H1 (cell line): ENCODE measurements at places on chromosomes 4 and X. TPM values are rescaled to one million over a fixed set of nuclear protein-coding genes. Genes with fewer than 3 reads are reported as not detected.

- no peak for DNase-seq
Measured at GRCh38 chr4:2831611-2832308, 11.9 kb upstream of the ADD1 start.

DNA sequence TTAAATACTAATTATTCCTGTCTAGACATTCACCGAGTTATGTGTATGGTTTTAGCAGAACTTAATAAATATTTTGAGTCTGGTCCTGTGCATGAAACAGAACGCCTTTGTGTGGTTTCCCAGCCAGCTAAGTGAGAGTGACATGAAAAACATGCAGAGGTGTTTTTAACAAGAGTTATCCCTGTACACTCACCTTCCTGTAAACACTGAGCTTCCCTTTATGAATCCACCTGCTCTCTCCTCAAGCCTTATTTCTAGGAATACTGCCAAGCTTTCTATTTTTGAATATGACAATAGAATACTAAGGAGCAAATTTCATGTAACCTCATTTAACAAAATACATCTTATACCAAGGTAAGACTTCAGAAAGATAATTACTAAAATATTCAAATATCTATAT, 270.3 kb upstream of the CTSO start:
- DNase-seq: no peak

- no peak for DNase-seq
Measured at GRCh38 chrX:129478516-129478915, 44.8 kb downstream of the SMARCA1 start.

GRCh38 chr4:181524499-181524898, 718.7 kb upstream of the TENM3 start:
- no peak for DNase-seq

DNA sequence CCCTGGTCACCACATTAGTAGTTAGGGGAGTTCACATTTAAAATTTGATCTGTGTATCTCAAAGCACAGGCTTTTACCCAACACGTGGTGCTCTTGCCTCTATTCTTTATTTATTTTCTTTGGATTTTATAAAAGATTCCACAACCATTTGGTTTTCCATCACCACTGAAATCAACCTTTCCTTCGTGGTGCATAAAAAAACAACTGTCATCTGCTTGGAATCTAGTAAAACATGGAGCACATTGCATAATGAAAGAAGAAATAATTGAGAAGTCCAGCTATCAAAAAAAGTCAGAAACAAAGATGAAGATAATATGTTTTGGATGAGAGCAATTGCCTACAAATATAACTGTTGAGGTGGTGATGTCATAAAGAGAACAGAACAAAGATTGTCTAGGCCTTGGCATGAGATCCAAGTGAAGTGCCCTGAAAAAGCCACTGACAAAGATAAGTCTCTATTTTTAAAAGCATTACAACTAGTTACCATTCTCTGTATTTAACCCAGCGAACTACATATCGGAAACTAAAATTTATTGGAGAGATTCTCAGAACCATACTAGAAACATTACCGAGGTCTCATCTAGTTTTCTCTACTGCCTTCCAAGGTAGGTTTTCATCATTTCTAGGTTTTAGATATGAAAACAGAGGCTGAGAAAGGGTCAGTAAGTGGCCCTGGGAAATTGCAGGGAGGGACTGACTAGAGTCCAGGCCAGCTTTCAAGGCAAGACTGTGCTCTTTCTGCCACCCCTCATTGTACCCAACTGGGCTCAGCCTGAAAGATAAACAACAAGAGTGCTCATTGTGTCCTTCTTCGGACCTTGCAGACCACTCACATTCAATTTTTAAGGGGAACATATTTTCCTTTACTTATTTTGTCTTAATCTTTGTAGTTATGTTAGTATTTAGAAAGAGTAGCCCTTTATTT, 127.3 kb downstream of the MAD2L1 start:
- no peak for DNase-seq

DNA sequence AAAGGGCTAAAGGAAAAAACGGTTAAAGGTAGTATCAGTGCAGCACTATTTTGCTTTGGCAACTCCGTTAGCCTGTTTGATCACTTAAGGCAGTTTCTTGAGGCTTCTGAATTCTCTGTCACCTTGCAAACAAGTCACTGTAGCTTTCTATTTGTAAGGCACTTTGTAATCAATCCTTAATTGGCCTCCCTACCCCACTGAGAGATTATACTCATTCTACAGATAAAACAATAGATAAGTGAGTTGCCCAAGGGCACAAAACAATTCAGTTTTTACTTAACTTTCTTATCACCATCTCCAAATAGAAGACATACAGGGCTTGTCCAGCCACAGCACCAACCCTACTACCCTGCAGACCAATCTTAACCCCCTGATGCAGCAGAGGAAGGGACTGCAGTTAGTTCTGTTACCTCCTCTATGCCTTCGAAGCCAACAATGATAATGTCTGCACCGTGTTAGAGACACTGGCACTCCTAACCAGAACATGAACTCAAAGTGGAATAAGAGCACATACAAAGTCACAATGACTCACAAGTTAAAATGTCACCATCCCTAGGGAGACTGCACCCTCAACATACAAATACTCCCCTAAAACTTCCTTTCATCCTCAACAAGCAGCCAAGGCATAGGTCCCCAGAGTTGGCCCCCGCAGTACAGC, 1.7 kb downstream of the TMEM185A start:
- DNase-seq: no peak

DNA sequence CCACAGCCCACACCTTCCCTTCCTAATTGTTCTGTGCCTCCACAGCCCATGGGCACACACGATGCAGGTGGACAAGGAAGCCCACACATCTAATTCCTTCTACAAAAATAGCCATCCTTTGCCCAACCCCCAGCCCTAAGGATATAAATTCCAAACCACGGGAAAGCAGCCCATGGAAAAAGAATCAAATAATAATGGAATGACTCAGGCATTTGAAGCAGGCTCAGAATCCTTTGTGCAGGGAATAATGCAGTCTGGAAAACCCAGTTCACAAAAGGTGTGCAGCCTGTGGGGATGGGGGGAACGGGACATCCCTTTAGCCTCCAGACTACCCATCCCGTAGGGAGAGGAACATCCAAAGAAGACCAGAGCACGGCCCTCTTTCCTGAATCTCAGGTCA, 342.3 kb upstream of the GALNT7 start:
- no peak for DNase-seq

DNA sequence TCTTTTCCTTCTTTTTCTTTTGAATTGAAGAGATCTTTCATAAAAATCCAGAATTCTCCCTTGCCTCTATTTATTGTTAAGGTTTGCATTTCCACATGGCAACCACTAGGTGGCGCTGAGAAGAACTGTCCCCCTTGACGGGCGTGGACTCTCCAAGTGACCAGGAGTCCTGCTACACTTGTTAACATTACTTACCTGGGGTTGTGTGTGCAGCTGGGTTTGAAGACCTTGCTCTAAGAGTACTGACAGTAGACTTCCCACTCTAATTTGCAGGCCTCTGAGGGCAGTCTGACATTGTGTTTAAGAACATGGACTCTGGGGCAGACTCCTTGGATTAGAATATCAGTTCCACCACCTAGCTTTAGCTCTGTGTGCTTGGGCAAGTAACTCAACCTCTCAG, 52.8 kb downstream of the GPRIN3 start:
- DNase-seq: peak; percentile 63

DNA sequence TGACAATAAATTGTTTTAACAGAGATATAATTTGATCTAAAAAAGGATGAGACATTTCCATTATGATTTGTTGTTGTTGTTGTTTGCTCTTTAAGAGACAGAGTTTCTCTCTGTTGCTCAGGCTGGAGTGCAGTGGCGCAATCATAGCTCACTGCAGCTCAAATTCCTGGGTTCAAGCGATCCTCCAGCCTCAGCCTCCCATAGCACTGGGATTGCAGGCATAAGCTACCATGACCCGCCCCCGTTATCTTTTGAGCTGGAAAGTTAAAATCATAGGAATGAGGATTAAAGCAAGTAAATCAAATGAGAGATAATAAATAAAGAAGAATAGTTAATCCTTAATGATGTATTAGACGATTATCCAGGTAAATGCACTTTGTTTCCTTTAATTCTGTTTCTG, 224.4 kb upstream of the SMIM31 start:
- no peak for DNase-seq

DNA sequence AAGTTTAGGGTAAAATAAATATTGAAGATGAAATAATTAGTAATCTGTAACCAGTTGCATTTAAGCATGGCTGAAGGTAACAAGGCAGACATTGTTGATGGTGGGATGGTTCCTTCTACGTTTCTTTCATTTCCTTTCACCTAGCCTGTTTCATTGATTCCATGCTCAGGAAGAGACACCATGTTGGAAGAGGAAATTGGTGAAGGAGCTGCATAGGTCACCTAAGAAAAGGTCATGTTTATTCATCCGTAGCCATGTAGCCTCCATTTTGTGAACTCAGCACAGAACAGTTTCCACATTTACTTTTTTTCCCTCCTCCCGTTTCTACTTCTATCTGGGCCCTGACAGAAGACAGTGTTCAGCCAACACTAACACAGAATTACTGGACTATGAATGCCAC, 3.8 kb downstream of the ADH1B start:
- no peak for DNase-seq

DNA sequence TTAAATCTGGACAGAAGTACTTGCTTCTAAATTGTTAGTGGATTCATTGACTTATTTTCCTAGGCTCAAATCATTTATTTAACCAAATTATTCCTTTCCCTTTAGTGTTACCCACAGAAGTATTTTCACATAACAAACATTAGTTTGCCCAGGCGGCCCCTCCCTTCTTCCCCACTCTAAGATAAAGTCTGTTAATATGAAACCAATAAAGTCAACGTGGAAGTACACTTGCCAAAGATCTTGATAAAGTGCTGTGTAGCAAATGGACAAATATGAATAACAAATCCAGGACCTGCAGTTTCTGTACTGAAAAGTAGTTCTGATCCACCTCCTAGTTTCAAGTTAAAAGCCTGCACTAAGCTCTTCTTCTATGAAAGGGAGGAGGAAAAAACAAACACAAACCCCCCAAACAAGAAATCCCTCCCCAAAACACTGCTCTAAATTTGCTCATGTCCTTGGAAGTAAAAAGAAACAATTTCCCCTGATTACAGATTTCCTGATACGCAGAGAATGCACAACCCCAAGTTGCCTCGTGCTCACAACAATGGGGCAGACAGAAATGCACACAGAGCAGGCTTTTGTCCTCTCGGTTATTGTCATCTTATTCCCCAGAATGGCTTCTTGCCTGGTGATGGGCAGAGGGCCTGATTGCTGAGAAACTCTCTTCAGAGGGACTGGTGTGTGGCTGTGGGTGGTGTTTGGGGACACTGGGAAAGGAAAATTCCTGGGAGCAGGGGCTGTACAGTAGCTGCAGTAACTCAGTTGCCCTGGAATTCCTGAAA, 23.2 kb downstream of the TMSB4X start:
- DNase-seq: no peak

- DNase-seq: no peak
Measured at GRCh38 chr4:125187226-125188176, 127.3 kb upstream of the FAT4 start.

DNA sequence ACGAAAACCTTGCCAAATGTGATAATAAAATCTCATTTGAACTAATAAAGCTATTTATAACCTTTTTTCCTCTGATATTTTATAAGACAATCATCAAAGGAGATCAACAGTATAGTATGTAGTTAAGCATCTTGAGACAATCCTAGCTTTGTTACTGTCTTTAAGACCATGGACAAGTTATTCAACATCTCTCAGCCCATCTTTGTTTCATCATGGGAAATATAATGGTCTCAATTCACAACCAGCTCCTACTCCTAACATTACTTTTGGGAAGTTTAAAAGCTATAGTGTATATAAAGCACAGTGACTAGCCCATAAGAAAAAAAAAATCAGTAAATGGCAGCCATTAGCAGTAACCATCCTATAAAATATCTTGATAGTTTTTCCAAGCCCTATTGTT, 57.6 kb upstream of the APELA start:
- DNase-seq: no peak

DNA sequence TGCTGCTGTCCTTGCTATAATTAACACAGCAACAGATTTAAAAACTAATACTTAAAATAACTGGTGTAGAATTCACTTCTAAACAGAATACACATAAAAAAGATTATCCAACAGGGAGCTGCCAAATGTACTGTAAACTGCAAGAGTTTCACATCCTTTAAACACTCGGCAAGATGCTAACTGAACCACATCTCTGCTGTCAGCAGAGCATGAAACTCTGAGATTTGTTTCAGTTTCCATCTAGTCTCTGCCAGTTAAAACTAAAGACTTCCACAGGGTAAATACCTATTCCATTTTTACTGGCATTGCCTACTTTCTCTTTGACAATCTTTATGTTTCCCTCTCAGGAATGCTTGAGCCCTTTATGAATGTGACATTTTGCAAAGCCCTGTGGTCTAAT, 127.7 kb downstream of the SLC7A11 start:
- DNase-seq: no peak

- no peak for DNase-seq
Measured at GRCh38 chr4:185144601-185145240, 1.7 kb downstream of the SLC25A4 start.

DNA sequence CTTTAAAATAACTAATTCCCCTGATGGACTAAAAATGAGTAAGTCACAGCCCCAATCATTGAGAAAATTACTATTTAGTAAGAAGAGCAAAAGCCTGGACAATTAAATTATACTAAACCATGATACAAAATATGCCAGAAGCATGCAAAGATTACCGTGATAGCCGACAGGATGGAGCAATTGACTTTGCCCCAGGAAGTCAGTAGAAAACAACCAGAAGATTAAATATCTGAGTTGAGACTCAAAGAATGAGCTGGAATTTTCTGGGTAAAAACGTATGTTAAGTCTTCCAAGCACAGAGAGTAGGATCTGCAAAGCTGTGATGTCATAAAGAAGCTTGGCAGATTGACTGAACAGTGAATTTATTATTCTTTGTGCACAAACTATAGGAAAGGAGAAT, 816.1 kb upstream of the TENM3 start:
- no peak for DNase-seq

DNA sequence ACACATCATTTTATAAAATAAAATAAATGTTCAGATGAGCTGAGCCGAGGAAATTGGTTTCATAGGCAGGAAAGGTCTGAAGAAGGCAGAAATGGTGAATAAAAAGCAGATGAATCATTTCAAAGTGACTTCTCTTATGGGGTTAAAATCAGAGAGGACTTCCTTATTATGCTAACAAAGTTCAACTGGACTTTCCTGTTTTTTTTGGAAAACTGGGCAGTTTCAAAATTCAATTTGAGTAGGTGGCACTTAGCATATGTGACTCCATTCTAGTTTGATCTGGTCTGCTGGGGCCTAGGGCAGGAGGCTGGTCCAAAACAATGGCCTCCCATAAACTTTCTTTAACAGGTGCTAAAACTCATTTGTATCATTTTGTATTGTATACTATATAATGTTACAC, 1794.9 kb upstream of the TENM3 start:
- no peak for DNase-seq

GRCh38 chr4:76968937-76969336, 19.4 kb downstream of the SEPTIN11 start:
- DNase-seq: no peak

BBS7 gene
- polyA plus RNA-seq: 16.6 and 19.2 TPM in 2 replicates

CLDN34 gene
- 0.26 and 0.27 TPM in 2 replicates for polyA plus RNA-seq

XPNPEP2 gene
- 0.14 and 0.27 TPM in 2 replicates for polyA plus RNA-seq

PABPC1L2B gene
- polyA plus RNA-seq: 1.4 and 1.5 TPM in 2 replicates

F9 gene
- polyA plus RNA-seq: not detected in 2 replicates

ATP8A1 gene
- 2.2 and 3.7 TPM in 2 replicates for polyA plus RNA-seq

LAGE3 gene
- polyA plus RNA-seq: 102 and 110 TPM in 2 replicates

TMEM271 gene
- polyA plus RNA-seq: 0.08 and 0.14 TPM in 2 replicates

NOCT gene
- 10.4 and 11.4 TPM in 2 replicates for polyA plus RNA-seq

MAGEB17 gene
- 0.48 and 0.53 TPM in 2 replicates for polyA plus RNA-seq

PAK3 gene
- 0.80 and 0.88 TPM in 2 replicates for polyA plus RNA-seq

SPANXA1 gene
- not detected in 2 replicates for polyA plus RNA-seq

DMRTC1B gene
- 0.11 TPM in 1 of 2 replicates, not detected in the other for polyA plus RNA-seq
